ENCODE measurements at places on chromosomes 4 and X. TPM values are rescaled to one million over a fixed set of nuclear protein-coding genes. Genes with fewer than 3 reads are reported as not detected.
A peak's percentile ranks its signal among the peaks of the same experiment; 100 is the strongest.

GRCh38 chrX:112901869-112902725 lies 61.5 kb upstream of the AMOT start:
- no peak overlapping the region for H3K4me3 ChIP-seq
- H3K4me1 ChIP-seq, result no peaks in the 10 kb centered on the region
- no peak for DNase-seq
- H3K27ac ChIP-seq, result no peak overlapping the region
- H3K27me3 ChIP-seq, result no peaks in the 10 kb centered on the region
- H3K36me3 ChIP-seq, result no peaks in the 10 kb centered on the region

DNA sequence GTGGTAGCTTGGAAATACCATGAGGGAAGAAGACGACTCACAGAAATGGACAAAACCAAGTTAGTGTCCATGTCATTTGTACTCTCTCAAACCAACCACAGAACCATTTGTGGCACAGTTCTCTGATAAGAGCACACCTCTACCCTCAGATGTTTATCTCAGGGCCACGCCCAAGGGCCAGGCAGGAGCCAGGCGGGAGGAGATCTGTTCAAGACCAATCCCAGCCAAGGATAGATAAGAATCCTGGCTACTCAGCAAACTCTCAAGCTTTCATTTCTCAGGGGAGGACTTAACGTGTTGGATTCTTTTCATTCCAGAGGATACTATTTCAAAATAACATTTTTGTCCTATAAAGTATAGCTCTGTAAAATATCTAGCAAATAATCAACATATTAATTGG lies 95.0 kb downstream of the NYX start:
- no peaks in the 10 kb centered on the region for H3K27me3 ChIP-seq
- no peak overlapping the region for H3K4me3 ChIP-seq
- DNase-seq, result peak; percentile 13
- H3K27ac ChIP-seq, result no peak overlapping the region

GRCh38 chr4:157014621-157015591 lies 43.3 kb upstream of the PDGFC start:
- DNase-seq, result no peak
- no peak overlapping the region for H3K4me3 ChIP-seq
- no peak overlapping the region for H3K27ac ChIP-seq

DNA sequence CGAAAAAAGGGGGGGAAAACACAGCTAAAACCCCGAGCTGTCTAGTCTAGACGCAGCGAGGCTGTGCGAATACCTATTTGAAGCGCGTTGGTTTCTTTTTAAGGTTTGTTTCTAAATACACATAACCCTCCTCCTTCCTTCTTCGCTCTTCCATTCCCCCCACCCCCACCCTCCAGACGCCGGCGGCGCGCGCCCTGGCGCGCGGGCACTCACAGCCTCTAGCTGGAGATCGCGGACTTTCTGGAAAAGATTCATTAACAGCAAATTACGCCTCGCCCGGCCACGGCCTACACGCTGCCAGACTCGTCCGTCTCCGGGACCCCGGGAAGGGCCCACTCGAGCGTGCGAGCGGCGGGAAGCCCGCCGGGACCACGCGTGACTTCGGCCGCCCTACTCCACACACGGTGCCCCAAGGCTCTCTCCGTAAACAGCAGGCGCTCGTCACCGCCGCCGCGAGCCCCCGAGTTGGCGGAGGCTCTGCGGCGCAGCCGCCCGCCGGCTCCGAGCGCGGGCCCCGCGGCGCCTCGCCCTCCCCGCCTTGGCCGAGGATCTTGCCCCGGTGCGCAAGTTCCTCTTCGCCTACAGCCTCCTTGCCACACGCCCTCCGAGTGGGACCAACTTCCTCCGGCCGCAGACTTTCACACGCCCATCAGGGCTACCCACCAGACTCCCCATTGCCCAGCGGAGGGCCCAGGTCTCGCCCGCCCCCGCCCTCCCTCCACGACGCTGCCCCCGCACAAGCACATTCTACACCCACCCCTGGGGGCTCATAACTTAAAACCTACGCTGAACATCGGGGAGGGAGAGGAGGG lies 2.0 kb downstream of the BCOR start:
- no peaks in the 10 kb centered on the region for H3K36me3 ChIP-seq
- H3K4me3 ChIP-seq, result peak overlapping the region; percentile 36
- no peaks in the 10 kb centered on the region for H3K27me3 ChIP-seq

DNA sequence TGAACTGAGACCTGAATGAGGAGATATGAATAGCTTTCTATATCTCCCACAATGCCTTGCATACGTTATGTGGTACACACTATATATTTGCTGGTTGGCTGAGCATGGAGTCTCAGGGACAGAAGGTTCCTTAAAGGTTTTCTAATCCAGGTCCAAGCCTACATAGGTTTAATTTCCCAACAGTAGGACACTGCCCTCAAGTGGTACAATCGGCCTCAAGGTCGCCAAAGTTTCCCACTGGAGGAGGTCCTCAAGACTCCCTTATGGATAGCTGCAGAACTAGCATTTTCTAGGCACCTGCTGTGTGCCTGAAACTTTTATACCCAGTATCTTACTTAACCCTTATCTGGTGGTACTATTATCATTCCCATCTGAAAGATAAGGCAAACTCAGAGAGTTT lies 21.0 kb upstream of the EFNB1 start:
- no peaks in the 10 kb centered on the region for H3K36me3 ChIP-seq
- no peak overlapping the region for H3K27ac ChIP-seq
- no peak for DNase-seq
- no peak overlapping the region for H3K4me3 ChIP-seq

GRCh38 chr4:47830265-47831025 lies 7.4 kb downstream of the CORIN start:
- no peak for DNase-seq
- H3K27ac ChIP-seq, result no peak overlapping the region
- H3K4me1 ChIP-seq, result peaks cover under 1% of the 10 kb centered on the region
- no peaks in the 10 kb centered on the region for H3K36me3 ChIP-seq

- no peaks in the 10 kb centered on the region for H3K4me1 ChIP-seq
- no peak overlapping the region for H3K27ac ChIP-seq
- no peaks in the 10 kb centered on the region for H3K36me3 ChIP-seq
- no peak for DNase-seq
- no peak overlapping the region for H3K4me3 ChIP-seq
- H3K27me3 ChIP-seq, result no peaks in the 10 kb centered on the region
These were observed 82.3 kb downstream of the NWD2 start for GRCh38 chr4:37326852-37327251.

- no peak for DNase-seq
- H3K27me3 ChIP-seq, result no peaks in the 10 kb centered on the region
- H3K4me1 ChIP-seq, result no peaks in the 10 kb centered on the region
- H3K27ac ChIP-seq, result no peak overlapping the region
- H3K36me3 ChIP-seq, result no peaks in the 10 kb centered on the region
These were observed 20.9 kb upstream of the S100G start for GRCh38 chrX:16628946-16629595.

The FAM9C gene
- total RNA-seq, result 0.14 TPM

The SPANXN4 gene
- not detected for total RNA-seq

Measured in transverse colon (tissue), 4 donors.